ENCODE measurements at places on chromosomes 16 and 17.

DNA sequence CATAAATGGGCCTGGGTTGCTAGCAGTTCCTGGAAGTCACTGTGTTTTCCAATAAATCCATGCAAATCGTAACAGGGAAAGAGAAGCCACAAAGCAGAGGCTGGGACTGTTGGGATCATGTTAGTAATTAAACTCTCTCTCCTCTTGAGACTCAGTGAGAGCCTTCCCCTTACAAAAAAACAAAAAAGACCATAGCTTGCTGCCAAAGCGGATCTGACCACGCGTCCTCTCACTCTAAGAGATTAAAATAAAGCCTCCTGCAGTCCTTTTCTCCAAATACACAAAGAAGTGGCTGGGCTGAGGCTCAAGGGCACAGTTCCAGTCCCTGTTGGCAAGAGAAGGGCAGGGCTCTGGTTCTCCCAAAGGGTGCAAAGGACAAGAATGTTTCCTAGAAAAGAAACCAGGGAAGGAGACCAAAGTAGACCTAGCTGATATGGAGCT lies 38.5 kb downstream of the PIGL start:
- DNase-seq, result no peak

- no peak for DNase-seq
Observed at GRCh38 chr17:78842881-78843565, 2.4 kb upstream of the USP36 start.

DNA sequence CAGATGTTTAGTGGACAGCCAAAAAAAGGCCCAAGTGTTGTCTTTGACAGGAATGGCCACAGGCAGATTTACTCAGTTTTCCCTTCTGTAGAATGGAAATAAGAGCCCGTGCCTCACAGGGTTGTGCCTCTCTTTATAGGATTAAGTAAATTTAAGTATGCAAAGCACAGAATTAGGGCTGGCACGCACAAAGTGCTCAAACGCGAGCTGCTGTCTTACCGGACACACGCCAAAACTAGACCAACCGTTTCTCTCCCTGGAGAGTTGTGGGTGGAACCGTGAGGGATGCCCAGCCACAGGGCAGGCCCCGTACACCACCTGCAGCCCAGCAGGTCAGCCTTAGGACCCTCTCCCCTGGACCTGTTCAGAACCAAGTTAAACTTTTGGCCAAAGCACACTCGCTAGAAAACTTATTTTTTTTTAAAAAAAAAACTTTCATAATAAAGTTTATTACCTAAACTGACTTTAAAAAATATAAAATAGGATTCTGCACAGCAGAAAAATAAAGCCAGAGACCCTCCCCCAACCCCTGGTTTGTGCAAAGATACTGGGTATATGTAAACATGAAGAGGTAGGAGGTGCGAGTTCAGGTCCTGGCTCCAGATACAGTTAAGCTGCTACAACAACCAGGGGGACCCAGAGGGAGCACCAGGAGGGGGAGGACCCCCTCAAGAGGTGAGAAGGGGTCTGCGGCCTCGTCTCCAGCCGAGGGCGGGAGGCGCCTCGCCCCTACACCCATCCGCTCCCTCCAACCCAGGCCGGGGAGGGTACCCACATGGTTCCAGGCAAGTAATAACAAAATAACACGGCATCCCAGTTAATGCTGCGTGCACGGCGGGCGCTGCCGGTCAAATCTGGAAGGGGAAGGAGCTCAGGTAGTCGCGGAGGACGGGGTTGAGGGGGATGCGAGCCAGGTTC lies 1.8 kb downstream of the SOCS1 start:
- no peak for DNase-seq

- no peak for DNase-seq
Observed at GRCh38 chr16:30491744-30492308, 19.3 kb downstream of the ITGAL start.

GRCh38 chr17:78233678-78234077 lies 2.2 kb downstream of the TMEM235 start:
- no peak for DNase-seq

- no peak for DNase-seq
Observed at GRCh38 chr16:74448990-74449389, 27.7 kb upstream of the CLEC18B start.

GRCh38 chr17:27536781-27537180 lies 80.5 kb downstream of the KSR1 start:
- DNase-seq, result peak; percentile 5

DNA sequence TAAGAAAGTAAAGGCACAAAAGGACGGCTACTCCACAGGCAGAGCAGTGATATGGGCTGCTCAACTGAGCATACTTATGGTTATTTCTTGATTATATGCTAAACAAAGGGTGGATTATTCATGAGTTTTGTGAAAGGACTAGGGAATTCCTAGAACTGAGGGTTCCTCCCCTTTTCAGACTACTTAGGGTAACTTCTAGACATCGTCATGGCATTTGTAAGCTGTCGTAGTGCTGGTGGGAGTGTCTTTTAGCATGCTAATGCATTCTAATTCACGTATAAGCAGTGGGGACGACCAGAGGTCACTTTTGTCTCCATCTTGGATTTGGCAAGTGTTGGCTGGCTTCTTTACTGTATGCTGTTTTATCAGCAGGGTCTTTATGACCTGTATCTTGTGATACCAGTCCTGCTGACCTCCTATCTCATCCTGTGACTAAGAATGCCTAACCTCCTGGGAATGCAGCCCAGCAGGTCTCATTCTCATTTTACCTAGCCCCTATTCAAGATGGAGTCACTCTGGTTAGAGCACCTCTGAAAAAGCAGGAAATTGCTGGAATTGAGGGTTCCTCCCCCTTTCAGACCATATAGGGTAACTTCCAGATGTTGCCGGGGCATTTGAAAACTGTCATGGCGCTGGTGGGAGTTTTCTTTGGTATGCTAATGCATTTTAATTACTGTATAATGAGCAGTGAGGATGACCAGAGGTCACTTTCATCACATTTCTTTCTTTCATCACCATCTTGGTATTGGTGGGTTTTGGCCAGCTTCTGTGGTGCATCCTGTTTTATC lies 388.5 kb downstream of the XYLT1 start:
- DNase-seq, result no peak

GRCh38 chr17:56593086-56593645 lies 333 bp upstream of the NOG start:
- no peak for DNase-seq

DNA sequence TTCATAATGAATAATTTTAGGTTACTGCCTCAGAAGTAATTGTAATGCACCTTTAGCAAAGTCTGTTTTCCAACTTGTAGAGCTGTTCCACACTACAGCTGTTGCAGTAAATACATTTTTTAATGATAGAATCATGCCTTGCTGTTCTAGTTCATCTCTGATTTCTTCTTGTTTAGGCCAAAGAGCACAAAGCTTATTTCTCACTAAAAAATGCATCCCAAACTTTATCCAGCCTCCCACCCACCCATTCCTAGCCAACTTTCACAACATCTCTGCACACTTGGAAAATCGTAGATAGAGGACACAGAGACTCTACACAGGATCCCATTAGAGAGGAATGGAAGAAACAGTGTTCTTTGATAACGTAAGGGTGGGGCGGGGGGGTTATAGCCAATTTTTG lies 252.2 kb upstream of the DYNLRB2 start:
- DNase-seq, result no peak

DNA sequence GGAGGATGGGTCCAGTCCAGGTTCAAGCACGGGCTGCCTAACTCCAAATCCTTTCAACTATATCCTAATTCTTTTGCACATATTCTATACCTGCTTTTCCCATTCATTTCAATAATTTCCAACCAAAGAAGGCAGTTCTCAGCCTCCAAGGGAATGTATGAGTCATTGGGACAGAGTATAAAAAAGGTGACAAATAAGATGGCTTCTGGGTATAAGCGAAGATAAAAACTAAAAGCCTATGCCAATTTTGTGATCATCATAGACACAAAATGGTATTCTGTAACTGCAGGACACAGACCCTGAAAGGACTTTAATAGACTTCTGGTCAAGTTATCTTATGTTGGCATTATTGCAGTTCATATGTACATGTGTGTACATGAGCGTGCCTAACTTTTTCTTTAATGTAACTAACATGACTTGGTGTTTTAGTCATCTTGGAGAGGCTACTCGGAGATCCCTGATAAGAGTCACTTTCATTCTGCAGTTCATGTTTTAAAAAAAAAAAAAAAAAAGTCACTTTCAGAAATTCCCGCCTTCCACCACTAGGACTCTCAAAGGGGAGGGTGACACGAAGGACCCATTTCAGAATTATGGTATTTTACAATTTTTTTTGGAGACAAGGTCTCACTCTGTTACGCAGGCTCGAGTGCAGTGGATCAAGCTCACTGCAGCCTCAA lies 17.3 kb downstream of the COG1 start:
- DNase-seq, result no peak

GRCh38 chr16:79372503-79373184 lies 227.9 kb downstream of the MAF start:
- no peak for DNase-seq

DNA sequence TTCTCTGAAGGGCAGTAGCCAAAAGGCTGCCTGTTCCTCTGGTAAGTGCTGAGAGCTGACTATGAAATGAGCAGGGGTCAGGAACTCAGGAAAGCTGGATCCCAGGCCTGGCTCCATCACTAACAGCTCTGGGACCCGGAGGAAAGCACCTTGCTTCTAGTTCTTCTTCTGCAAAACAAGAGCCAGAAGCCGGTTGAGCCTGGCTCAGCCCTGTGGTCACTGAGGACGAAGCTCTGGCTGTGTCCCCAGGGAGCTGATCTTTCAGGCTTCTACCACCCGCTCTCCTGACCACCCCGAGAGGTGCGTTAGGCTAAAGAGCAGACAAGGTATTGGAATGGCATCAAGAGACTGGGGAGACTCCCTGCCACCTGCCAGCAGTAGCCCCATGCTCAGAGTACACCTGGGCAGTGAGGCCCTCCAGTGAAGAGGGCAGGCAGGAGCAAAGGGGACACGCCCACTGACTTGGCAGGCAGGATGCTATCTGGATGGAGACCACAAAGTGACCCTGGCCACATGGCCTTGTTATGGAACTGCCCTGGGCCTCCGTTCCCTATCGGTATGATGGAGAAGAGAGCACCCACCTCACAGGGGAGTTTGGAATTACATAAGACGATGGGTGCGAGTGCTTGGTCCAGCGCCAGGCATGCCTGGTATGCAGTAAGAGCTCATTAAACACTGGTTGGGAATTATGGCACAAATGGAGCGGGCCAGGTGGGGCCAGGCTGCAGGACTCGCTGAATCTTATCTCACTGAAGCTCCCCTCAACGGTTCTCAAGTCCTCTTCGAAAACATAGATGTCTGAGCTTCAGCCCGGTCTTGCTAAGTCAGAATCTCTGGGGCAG lies 61.4 kb downstream of the COG7 start:
- DNase-seq, result no peak

GRCh38 chr17:30415491-30415890 lies 36.8 kb downstream of the CPD start:
- no peak for DNase-seq

DNA sequence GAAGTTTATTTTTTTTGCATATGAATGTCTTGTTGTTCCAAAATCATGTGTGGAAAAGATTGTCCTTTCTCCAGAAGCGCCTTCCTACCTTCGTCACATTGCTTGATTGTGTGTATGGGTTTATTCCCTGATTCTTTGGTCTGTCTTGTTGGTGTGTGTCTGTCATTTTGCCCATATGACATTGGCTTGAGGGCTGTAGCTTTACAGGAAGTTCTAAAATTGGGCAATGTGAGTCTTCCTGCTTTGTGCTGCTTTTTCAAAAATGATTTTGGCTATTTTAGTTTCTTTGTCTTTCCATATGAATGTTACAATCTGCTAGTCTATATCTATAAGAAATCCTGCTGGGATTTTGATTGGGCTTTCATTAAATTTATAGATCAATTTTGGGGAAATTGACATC lies 217.2 kb downstream of the SNX29 start:
- no peak for DNase-seq

GRCh38 chr16:68244903-68245853 lies at the start of gene PLA2G15:
TSS of gene PLA2G15 (plus strand) at chr16:68245373. CDS start at chr16:68245427, 54 bp downstream.
- peak; percentile 99 for DNase-seq

DNA sequence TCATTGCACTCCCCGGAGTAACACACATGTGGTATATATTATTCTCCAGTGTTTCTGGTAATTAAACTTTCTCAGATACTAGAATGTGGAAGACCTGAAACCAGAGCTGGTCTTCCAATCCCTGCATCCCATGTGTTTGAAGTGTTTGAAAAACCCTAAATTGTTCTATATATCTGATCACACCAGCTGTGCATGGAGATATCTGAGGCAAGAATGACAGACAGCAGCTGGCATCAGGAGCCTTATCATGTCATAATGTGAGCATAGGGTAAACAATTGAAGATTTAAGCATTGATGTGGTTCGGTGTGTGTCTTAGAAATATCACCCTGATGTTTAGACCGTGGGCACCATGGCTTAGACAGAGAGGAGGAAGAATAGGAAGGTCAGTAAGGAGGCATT lies 251.0 kb downstream of the CDH11 start:
- no peak for DNase-seq

DNA sequence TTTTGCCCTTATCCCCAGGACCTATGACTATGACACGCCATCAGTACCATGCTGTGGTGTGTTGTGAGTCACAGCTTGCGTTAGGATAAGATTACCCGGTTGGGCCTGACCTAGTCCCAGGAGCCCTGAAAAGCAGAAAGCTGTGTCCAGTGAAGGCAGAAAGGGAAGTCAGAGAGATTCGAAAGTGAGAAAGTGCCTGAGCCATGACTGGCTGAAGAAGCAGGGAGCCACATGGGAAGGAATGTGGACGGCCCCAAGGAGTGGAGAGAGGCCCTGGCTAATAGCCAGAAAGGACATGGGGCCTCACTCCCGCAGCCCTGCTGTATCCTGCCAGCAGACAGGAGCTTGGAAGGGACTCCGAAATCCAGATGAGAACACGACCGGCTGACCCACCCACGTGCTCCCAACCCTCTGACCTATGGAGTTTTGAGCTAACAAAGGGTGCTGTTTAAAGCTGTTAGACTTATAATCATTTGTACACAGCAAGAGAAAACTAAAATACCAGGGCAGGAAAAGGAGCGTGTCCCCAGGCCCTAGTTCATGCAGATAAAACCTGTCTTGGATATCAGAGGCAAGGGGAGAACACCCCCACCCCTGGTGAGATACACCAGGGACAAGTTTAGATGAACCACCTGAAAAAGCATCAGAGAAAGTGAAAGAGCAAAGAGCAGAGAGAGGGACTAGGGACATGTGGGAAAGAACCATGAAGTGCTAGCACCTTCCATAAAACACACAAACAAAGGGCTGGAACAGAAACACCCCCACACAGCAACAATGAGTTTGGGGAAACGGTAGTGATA lies 115.3 kb downstream of the SLC39A11 start:
- DNase-seq, result no peak

DNA sequence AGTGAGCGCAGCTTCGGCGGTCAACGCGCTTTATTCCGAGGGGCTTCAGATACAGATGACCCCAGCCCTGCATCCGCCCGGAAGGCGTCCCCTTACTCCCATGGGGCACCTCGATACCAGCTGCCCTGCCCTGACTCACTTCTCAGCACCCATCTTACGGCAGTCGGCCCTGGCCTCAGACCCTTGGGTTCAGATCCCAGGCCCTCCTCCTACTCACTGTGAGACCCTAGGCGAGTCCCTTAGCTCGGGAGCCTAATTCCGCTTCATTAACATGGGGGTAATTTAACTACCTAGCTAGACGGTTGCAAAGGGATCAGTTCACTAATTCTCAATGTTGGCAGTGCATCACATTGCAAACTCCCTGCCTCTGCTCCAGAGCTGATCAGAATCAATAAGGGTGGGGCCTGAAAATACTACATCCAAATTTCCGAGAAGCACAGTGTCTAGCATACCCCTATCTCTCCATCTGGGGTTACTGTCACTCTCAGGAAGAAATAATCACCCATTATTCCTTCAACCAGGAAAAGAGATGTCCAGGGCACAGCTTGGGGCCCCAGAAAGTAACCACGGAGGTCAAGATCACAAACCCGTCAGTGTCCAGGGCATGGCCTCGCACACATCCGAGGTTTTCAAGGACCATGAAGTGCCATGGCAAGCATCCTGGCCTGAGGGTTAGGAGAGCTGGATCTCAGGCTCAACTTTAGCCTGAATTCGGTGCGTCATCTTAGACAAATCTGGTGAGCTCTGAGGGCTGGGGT lies 415 bp upstream of the FLOT2 start:
- no peak for DNase-seq

Data from mesenteric fat pad (tissue), 1 donor.